ENCODE measurements at places on chromosomes 4 and X. TPM values are rescaled to one million over a fixed set of nuclear protein-coding genes. Genes with fewer than 3 reads are reported as not detected.

DNA sequence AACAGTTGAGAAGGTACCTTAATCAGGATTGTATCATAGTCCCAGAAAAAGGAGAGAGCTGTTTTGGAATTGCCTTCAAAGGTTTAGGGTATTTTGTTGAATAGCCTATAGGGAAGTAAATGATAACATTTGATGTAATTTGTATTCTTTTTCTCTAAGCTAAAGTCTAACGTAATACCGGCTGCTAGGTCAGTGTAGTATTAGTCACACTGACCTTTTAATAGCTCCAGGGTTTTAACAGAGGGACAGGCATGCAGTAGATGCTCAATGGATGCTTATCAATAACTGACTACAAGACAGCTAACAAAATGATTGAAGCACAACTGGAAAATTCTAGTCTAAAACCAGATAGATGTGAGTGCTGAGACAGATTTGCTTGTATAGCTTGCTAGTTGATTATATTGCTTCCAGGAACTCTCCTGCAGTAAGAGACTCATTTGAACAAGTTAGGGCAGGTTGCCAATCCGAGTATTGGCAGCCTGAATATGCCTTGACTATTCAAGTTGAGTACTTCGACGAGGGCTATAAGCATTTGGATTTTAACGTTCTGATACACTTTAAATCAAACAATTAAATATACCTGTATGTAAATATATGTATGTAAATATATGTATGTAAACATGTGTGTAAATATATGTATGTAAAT is 16.5 kb upstream of the PNPLA4 start:
- H3K4me3 ChIP-seq, result no peak overlapping the region
- DNase-seq, result no peak
- H3K4me1 ChIP-seq, result no peaks in the 10 kb centered on the region

DNA sequence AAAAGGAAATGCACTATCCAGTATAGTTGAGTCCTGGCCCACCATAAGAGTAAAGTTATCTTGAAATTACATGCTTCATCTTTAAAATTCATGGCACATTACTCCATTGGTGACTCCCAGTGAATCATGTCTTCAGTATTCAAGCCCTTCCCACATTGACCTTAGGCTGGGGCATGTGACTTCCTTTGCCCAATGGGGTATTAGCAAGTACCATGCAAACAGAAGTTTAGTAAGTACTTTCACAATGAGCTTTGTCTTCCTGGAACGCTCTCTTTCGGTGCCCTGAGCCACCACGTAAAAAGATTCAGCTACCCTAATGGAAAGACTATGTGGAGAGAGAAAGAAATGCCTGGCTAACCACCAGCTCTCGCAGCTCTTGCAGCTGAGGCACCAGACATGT is 235.4 kb downstream of the HNRNPD start:
- H3K27me3 ChIP-seq, result no peaks in the 10 kb centered on the region
- no peak for DNase-seq
- H3K27ac ChIP-seq, result no peak overlapping the region
- H3K4me3 ChIP-seq, result no peak overlapping the region

DNA sequence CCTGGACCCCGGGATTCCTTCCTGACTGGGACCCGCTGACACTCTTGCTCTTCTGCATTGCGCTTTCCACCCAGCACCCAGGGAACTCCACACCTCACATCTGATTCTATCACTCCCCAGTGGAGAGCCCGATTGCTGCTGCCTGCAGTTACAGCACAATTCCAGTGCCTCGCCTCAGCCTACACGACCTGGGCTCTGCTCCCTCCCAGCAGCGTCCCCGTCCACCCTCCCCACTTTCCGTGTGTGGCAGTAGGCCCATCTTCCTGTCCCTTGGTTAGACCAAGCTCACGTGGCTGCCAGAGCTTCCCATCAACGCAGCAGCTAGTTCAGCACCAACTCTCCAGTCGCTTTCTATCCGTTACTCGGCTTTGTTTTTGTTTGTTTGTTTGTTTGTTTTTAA is 66.6 kb upstream of the SORBS2 start:
- H3K27me3 ChIP-seq, result no peaks in the 10 kb centered on the region
- H3K36me3 ChIP-seq, result no peaks in the 10 kb centered on the region
- DNase-seq, result no peak

- no peak overlapping the region for H3K27ac ChIP-seq
- H3K36me3 ChIP-seq, result no peaks in the 10 kb centered on the region
- H3K27me3 ChIP-seq, result no peaks in the 10 kb centered on the region
These were observed 374.7 kb downstream of the ANKRD50 start for GRCh38 chr4:124337874-124338273.

- no peak overlapping the region for H3K27ac ChIP-seq
- no peaks in the 10 kb centered on the region for H3K36me3 ChIP-seq
- no peak overlapping the region for H3K4me3 ChIP-seq
- H3K27me3 ChIP-seq, result no peaks in the 10 kb centered on the region
- DNase-seq, result no peak
- no peaks in the 10 kb centered on the region for H3K4me1 ChIP-seq
These were observed 937.6 kb upstream of the SLIT2 start for GRCh38 chr4:19314116-19314515.

GRCh38 chrX:101229170-101229569 is 9.6 kb downstream of the DRP2 start:
- no peak overlapping the region for H3K4me3 ChIP-seq
- H3K27me3 ChIP-seq, result peaks cover 16% of the 10 kb centered on the region
- no peaks in the 10 kb centered on the region for H3K4me1 ChIP-seq
- H3K27ac ChIP-seq, result no peak overlapping the region
- H3K36me3 ChIP-seq, result no peaks in the 10 kb centered on the region

- H3K4me1 ChIP-seq, result no peaks in the 10 kb centered on the region
- no peak overlapping the region for H3K27ac ChIP-seq
- H3K27me3 ChIP-seq, result no peaks in the 10 kb centered on the region
- H3K36me3 ChIP-seq, result no peaks in the 10 kb centered on the region
These were observed 277.7 kb downstream of the ARAP2 start for GRCh38 chr4:35966566-35966965.

GRCh38 chrX:18640686-18641085 is 31.2 kb downstream of the RS1 start:
- no peak overlapping the region for H3K4me3 ChIP-seq
- no peaks in the 10 kb centered on the region for H3K36me3 ChIP-seq
- no peak for DNase-seq
- no peaks in the 10 kb centered on the region for H3K4me1 ChIP-seq

DNA sequence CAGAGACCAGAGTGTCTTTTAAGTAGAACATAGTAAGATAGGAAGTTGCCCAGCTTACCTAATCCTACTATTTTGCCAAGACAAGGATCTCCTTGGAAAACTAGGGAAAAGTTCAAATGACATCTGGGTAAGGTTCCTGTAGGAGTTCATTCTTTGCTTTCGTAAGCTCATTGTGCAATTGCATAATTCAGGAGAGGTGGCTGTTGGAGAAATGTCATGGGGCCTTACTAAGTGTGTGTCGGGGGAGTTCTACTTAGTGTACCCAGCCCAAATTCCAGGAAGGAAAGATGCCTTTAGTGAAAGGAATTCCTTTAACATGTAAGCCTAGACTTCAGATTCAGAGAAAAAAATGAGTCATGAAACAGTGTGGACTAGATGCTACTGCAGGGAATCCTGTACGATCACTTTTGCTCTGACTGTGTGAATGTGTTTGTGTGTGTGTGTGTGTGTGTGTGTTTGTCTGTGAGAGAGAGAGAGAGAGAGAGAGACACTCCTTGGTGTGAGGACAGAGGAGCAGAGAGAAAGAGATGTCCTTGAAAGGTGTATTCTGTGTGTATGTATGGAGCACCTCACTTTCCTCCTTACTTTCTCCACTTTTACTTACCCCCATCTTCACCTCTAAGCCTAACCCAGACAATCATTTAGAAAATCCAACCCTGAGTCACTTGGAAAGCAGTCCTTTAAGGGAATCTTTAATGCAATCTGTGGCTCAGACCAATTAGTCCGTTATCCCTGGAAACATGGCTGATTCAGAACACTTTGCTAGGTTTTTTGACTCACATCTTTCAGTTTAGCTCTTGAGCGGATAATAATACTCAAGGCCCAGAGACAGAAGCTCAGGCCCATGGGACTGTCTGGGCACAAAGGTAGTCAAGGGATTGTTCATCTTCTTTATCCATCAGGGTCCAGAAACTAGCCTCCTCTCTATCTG is 114.5 kb upstream of the ACSL4 start:
- no peaks in the 10 kb centered on the region for H3K36me3 ChIP-seq
- DNase-seq, result no peak
- H3K4me3 ChIP-seq, result no peak overlapping the region
- H3K4me1 ChIP-seq, result no peaks in the 10 kb centered on the region
- H3K27ac ChIP-seq, result peak overlapping the region; percentile 35

GRCh38 chr4:167602157-167602556 is 367.9 kb upstream of the SPOCK3 start:
- H3K4me3 ChIP-seq, result no peak overlapping the region
- no peaks in the 10 kb centered on the region for H3K36me3 ChIP-seq
- H3K27me3 ChIP-seq, result no peaks in the 10 kb centered on the region
- no peak for DNase-seq
- no peak overlapping the region for H3K27ac ChIP-seq
- H3K4me1 ChIP-seq, result no peaks in the 10 kb centered on the region

- H3K4me3 ChIP-seq, result no peak overlapping the region
- no peak overlapping the region for H3K27ac ChIP-seq
- DNase-seq, result no peak
- no peaks in the 10 kb centered on the region for H3K4me1 ChIP-seq
- no peaks in the 10 kb centered on the region for H3K27me3 ChIP-seq
- H3K36me3 ChIP-seq, result no peaks in the 10 kb centered on the region
These were observed 649.6 kb upstream of the NDST4 start for GRCh38 chr4:115763051-115763450.

DNA sequence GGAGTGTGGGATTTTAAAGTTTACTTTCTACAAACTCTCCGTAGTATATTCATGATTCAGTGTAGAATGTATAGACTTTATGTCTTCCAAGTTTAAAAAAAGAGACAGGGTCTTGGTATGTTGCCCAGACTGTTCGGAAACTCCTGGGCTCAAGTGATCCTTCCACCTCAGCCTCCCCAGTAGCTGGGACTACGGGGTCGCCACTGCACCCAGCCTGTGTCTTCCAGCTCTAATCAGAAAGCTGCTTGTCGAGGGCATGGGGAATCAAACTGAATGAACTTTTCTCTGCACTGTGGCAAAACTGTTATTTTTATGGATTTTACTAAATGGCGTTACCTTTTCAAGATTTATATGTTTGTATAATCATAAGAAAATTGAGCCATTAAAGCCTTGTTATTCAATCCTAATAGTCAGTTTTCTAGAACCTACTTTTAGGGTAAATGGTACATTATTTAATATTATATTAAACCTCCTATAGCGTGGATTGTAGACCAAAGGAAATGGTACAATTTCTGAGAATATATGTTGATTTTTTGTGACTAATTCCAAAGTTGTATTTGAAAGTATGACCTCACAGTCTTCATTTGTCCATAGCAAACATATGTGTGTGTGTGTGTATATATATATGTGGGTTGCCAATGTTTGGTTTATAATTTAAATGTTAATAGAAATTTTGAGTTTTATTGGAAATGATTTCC is 1.1 kb downstream of the BLOC1S4 start:
- H3K27me3 ChIP-seq, result no peaks in the 10 kb centered on the region
- H3K36me3 ChIP-seq, result no peaks in the 10 kb centered on the region

DNA sequence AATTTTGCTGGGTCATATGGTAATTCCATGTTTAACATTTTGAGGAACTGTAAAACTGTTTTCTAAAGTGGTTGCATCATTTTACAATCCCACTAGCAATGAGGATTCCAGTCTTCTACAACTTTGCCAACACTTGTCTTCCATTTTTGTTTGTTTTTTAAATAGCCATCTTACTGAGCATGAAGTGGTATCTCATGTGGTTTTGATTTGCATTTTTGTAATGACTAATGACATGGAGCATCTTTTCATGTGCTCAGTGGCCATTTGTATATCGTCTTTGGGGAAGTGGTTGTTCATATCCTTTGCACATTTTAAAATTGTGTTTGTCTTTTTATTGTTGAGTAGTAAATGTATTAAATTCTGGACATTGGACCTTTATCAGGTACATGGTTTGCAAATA is 94.7 kb downstream of the TMEM131L start:
- no peak overlapping the region for H3K27ac ChIP-seq
- H3K4me1 ChIP-seq, result no peaks in the 10 kb centered on the region
- no peak for DNase-seq
- H3K27me3 ChIP-seq, result no peaks in the 10 kb centered on the region
- no peaks in the 10 kb centered on the region for H3K36me3 ChIP-seq

- no peak overlapping the region for H3K27ac ChIP-seq
- H3K27me3 ChIP-seq, result no peaks in the 10 kb centered on the region
- no peak for DNase-seq
- H3K4me3 ChIP-seq, result no peak overlapping the region
- no peaks in the 10 kb centered on the region for H3K4me1 ChIP-seq
These were observed 52.4 kb downstream of the SCFD2 start for GRCh38 chr4:53313510-53313909.

DNA sequence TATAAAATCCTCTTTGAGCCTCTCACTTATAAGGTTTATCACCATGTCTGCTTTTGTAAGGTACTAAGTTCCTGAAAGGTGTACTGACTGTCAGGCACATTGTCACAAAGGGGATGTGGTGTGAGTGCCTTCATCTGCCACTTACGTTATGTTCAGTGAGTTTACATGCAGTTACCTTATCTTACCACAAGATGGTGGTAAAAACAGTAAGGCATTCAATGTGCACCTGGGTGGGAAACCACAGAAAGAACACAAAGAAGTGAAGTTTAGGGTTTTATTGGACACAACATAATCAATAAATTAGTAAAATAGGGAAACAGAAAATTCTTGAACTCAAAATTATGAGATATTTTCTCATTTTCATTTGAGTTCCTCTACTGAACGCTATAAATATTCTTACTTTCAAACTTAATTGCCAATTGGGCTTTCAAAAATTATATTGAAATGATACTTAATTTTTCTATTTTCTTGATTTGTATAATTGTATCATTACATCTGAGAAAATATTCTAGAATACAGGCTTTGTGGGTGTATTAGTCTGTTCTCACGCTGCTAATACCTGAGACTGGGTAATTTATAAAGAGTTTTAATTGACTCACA is 650.8 kb downstream of the PCDH7 start:
- H3K4me1 ChIP-seq, result no peaks in the 10 kb centered on the region
- no peaks in the 10 kb centered on the region for H3K27me3 ChIP-seq

- peak overlapping the region; percentile 88 for H3K4me3 ChIP-seq
- H3K36me3 ChIP-seq, result peaks cover 26% of the 10 kb centered on the region
- H3K4me1 ChIP-seq, result peaks cover 28% of the 10 kb centered on the region
These were observed 875 bp downstream of the LAP3 start for GRCh38 chr4:17577665-17578481.

GRCh38 chr4:87011340-87012034 is 76.7 kb downstream of the AFF1 start:
- H3K27me3 ChIP-seq, result no peaks in the 10 kb centered on the region
- DNase-seq, result peak; percentile 32
- no peak overlapping the region for H3K4me3 ChIP-seq
- H3K27ac ChIP-seq, result peak overlapping the region; percentile 37
- H3K4me1 ChIP-seq, result peaks cover 57% of the 10 kb centered on the region

GRCh38 chrX:69388526-69388925 is 115.6 kb upstream of the NALF2 start:
- no peaks in the 10 kb centered on the region for H3K36me3 ChIP-seq
- no peak overlapping the region for H3K4me3 ChIP-seq
- H3K27ac ChIP-seq, result no peak overlapping the region
- DNase-seq, result no peak
- no peaks in the 10 kb centered on the region for H3K4me1 ChIP-seq

GRCh38 chrX:134543288-134543687 is 83.3 kb downstream of the HPRT1 start:
- peaks cover 11% of the 10 kb centered on the region for H3K4me1 ChIP-seq
- H3K36me3 ChIP-seq, result no peaks in the 10 kb centered on the region
- H3K4me3 ChIP-seq, result no peak overlapping the region
- DNase-seq, result no peak

Gene CLCN5
- total RNA-seq, result 9.5 TPM

Gene JCHAIN
- not detected for total RNA-seq

Gene PPP4R3C
- total RNA-seq, result not detected

Gene CSN1S1
- not detected for total RNA-seq

Gene FAM9A
- total RNA-seq, result not detected

Gene NALF2
- 0.22 TPM for total RNA-seq

Gene XIAP
- 50.1 TPM for total RNA-seq

Gene DNAJB14
- 24.9 TPM for total RNA-seq
